ENCODE measurements at places on chromosomes 7 and 10.
A peak's percentile ranks its signal among the peaks of the same experiment; 100 is the strongest.

- H3K4me1 ChIP-seq, result no peaks in the 10 kb centered on the region
- DNase-seq, result no peak
- no peaks in the 10 kb centered on the region for H3K36me3 ChIP-seq
- H3K4me3 ChIP-seq, result no peak overlapping the region
Observed at GRCh38 chr10:121797490-121797889, 130.3 kb downstream of the ATE1 start.

DNA sequence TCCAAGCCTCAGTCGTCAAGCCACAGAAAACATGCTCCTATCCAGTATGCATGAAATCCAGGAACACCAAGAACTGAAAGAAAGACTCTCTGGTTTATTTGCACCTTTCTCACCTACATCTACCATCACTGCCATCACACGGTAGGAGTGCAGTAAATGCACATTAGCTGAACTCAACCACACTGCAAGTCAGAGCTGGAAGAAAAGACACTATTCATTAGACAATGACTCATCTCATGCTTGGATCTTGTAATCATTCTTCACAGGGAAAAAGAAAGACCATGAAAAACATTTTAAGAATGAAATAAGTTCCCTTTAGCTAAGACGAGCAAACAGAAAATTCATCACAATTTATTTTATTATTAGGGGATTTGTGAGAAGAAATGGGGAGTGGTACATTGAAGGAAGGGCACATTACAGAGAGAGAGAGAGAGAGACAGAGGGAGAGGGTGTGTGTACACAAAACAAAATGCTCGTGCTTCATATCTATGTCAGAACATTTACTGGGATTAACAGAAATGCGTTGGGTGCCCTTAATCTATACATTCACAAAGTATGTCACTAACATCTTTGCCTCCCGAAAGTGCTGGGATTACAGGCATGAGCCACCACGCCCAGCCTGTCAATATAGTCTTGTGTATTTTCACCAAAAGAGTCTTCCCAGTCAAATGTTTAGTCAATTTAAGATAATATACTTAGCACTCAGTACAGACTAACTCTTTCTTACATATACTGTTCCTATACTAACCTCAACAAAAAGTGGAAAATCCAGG, 324.9 kb downstream of the PARD3 start:
- H3K4me1 ChIP-seq, result no peaks in the 10 kb centered on the region
- no peaks in the 10 kb centered on the region for H3K27me3 ChIP-seq
- no peak overlapping the region for H3K27ac ChIP-seq

- no peak for DNase-seq
- no peak overlapping the region for H3K27ac ChIP-seq
- H3K36me3 ChIP-seq, result no peaks in the 10 kb centered on the region
- H3K27me3 ChIP-seq, result no peaks in the 10 kb centered on the region
- H3K4me1 ChIP-seq, result no peaks in the 10 kb centered on the region
Observed at GRCh38 chr10:95034401-95034800, 34.9 kb downstream of the CYP2C8 start.

DNA sequence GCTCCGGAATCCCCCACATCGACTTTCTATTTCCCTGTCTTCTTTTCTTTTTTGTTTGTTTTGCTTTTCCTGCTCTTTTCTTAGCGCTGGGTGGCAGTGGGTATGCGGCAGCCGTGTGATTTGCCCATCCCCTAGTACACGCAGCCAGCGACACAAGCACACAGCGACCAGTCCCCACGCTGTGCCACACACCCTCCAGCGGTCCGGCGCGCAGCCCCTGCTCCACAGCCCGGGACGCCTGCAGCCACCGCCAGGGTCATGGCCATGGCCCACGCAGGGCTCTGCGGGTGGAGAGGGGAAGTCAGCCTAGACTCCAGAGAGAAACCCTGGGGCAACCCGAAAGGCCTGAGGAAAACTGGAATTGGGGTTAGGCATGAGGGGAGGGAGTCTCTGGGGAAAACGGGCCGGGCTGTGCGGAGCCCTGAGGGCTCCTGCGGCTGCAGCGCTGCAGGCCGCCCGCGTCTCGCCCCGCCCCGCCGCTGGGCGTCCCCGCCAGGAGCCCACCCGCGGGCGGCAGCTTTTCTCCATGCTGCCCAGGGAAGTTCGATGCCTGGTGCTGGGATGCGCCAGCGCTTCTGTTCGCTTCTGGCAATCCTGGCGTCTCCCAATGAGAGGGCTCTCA, 2.5 kb downstream of the CHRM2 start:
- no peak overlapping the region for H3K27ac ChIP-seq
- H3K27me3 ChIP-seq, result peaks cover 14% of the 10 kb centered on the region
- DNase-seq, result no peak
- no peaks in the 10 kb centered on the region for H3K4me1 ChIP-seq
- H3K36me3 ChIP-seq, result no peaks in the 10 kb centered on the region
- H3K4me3 ChIP-seq, result peak overlapping the region; percentile 36

DNA sequence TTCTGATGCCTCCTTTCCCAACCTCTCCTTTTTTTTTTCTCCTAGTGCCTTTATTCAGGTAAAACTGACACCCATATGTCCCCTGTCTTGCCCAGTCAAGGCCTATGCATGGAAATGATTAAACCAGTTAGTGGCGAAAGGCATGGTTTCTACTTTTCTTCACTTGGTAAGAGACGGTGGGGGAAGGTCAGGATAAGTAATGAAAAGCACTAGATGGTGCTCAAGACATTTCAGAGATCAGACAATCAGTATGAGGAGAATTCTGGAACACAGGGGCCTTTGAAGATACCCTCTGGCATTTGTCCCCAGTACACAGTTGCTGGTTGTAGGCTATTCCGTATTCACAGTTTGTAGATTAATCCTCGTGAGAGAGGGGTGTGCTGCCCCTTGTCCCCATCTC, 121.2 kb downstream of the RTKN2 start:
- H3K27me3 ChIP-seq, result no peaks in the 10 kb centered on the region
- H3K36me3 ChIP-seq, result no peaks in the 10 kb centered on the region
- H3K4me3 ChIP-seq, result no peak overlapping the region
- H3K27ac ChIP-seq, result no peak overlapping the region
- no peaks in the 10 kb centered on the region for H3K4me1 ChIP-seq
- no peak for DNase-seq

DNA sequence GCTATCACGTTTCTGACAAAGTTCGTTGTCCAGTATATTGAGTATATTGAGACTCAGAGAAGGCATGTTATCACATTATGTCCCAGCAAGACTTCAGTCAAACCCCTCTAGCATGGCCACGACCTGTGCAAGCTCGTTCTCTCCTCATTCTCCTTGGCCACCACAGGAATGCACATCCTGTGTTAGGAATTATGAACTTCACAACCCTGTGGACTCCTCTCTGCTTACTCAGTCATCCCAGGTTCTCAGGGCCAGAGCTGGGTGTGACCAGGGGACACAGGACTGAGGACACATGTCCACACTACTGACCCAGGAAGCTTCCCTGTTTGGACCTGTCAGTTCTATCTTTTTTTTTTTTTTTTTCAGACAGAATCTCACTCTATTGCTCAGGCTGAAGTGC, 4.4 kb downstream of the SH2D4B start:
- no peaks in the 10 kb centered on the region for H3K4me1 ChIP-seq
- DNase-seq, result no peak
- H3K36me3 ChIP-seq, result no peaks in the 10 kb centered on the region
- H3K27me3 ChIP-seq, result no peaks in the 10 kb centered on the region
- no peak overlapping the region for H3K4me3 ChIP-seq

GRCh38 chr10:88131511-88132139, 268.2 kb downstream of the PTEN start:
- DNase-seq, result peak; percentile 83
- H3K4me3 ChIP-seq, result peak overlapping the region; percentile 23
- no peaks in the 10 kb centered on the region for H3K36me3 ChIP-seq
- no peaks in the 10 kb centered on the region for H3K4me1 ChIP-seq
- peak overlapping the region; percentile 73 for H3K27ac ChIP-seq
- H3K27me3 ChIP-seq, result no peaks in the 10 kb centered on the region

DNA sequence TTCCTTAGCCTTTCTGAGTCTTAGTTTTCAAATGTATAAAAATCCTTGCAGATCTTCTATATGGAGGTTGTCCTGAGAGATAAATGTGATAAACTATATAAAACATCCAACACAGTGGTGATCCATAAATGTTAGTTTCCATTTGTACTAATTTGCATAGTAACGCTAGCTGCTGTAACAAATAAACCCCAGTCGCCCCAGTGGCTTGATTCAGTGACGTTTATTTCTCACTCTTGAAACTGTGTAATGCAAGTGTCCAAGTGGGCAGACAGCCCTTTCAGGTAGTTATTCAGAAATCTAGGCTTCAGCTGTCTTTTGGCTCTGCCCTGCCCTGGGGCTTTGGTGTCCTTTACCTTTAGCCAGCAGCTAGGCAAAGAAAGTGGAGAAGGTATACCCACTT, 106.3 kb downstream of the VTI1A start:
- H3K36me3 ChIP-seq, result no peaks in the 10 kb centered on the region
- no peaks in the 10 kb centered on the region for H3K27me3 ChIP-seq
- no peak overlapping the region for H3K4me3 ChIP-seq
- no peak overlapping the region for H3K27ac ChIP-seq
- DNase-seq, result no peak
- H3K4me1 ChIP-seq, result no peaks in the 10 kb centered on the region

DNA sequence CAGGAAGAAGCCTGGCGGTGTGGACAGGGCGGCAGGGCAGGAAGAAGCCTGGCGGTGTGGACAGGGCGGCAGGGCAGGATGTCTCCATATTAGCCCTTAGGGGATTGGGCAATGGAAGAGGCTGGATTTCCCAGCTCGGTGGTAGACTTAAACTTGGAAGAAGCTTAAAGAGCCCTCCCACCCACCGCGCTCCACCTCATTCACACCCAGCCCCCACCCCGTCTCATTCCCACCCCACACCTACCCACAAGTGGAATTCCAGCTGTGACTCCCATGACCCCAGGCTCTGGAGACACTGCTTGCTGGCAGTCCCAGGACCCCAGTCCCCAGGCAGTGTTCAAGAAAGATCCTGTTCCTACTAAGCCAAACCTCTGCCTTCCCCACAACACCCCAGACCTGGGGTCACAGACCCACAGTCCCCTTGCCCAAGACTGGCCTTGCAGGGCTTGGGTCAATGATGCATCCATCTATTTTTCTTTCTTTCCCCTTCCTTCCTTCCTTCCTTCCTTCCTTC, 34.0 kb downstream of the SPDYE6 start:
- H3K27me3 ChIP-seq, result no peaks in the 10 kb centered on the region
- H3K4me3 ChIP-seq, result no peak overlapping the region
- H3K27ac ChIP-seq, result no peak overlapping the region
- DNase-seq, result peak; percentile 25
- H3K4me1 ChIP-seq, result no peaks in the 10 kb centered on the region

- H3K27ac ChIP-seq, result no peak overlapping the region
- DNase-seq, result no peak
- H3K27me3 ChIP-seq, result no peaks in the 10 kb centered on the region
- H3K4me3 ChIP-seq, result no peak overlapping the region
Observed at GRCh38 chr10:104127411-104127810, 5.4 kb downstream of the SFR1 start.

- peaks cover 19% of the 10 kb centered on the region for H3K36me3 ChIP-seq
- no peak for DNase-seq
- no peaks in the 10 kb centered on the region for H3K27me3 ChIP-seq
- no peak overlapping the region for H3K4me3 ChIP-seq
- H3K4me1 ChIP-seq, result no peaks in the 10 kb centered on the region
- no peak overlapping the region for H3K27ac ChIP-seq
Observed at GRCh38 chr7:142873281-142873784, 12.2 kb downstream of the TRPV6 start.

GRCh38 chr10:112712536-112712935, 237.5 kb upstream of the TCF7L2 start:
- H3K36me3 ChIP-seq, result no peaks in the 10 kb centered on the region
- no peak overlapping the region for H3K27ac ChIP-seq
- H3K27me3 ChIP-seq, result no peaks in the 10 kb centered on the region
- no peak overlapping the region for H3K4me3 ChIP-seq
- DNase-seq, result no peak
- H3K4me1 ChIP-seq, result no peaks in the 10 kb centered on the region
